ENCODE measurements at places on chromosomes 16 and 17. TPM values are rescaled to one million over a fixed set of nuclear protein-coding genes. Genes with fewer than 3 reads are reported as not detected.

NTN3 gene
- 5.1 TPM for total RNA-seq

DPEP3 gene
- total RNA-seq = not detected

FAM20A gene
- total RNA-seq = 0.86 TPM

MSRB1 gene
- 18.7 TPM for total RNA-seq

- no peak overlapping the region for H3K27ac ChIP-seq
- no peaks in the 10 kb centered on the region for H3K4me1 ChIP-seq
- no peaks in the 10 kb centered on the region for H3K36me3 ChIP-seq
- H3K27me3 ChIP-seq = no peaks in the 10 kb centered on the region
- H3K4me3 ChIP-seq = no peak overlapping the region
Measured at GRCh38 chr16:68972720-68973119, 129.4 kb downstream of the TANGO6 start.

DNA sequence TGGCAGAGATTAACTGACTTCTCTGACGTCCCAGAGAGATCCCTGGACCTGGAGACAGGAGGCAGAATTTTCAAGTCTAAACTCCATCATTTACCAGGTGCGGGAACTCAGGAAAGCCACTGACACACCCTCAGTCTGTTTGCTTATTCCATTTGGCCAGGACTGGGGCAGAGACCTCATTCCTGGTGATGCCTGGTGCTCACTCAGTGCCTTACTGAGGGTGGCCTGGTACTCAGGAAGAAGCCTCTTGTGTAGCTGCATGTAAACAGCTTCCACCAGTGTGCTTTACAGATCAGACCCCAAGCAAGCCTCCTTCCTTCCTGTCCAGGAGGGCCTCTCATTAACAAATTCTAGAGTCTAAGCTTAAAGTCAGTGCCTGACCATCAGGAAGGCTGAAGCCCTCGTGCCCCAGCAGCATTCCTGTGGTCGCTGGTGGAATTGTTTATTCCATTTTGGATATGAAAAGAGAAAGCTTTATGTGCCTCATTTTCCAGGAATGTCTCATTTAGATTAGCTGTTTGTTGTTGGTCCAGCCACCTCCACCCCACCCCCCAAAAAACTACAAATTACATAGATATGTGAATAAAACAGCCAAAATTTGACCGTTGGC lies 236.1 kb upstream of the CDH5 start:
- no peaks in the 10 kb centered on the region for H3K36me3 ChIP-seq
- H3K27me3 ChIP-seq = no peaks in the 10 kb centered on the region
- peak overlapping the region; percentile 96 for H3K27ac ChIP-seq
- H3K4me1 ChIP-seq = peaks cover 58% of the 10 kb centered on the region

DNA sequence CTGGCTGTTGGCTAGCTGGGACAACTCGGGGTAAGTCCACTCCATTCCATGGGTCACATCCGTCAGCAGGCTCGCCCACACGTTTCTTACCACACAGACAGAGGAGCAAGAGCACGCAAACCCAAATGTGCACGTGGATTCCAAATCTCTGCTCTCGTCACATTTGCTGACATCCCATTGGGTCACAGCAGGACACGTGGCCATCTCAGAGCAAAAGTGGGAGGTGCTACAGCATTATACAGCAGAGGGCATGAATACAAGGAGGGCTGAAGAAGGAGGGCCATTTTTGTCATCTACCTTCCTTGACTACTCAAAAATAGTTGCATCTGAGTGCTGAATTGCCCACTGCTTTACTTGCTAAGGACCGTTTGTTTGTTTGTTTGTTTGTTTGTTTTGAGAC lies 84.7 kb downstream of the RBBP6 start:
- H3K4me3 ChIP-seq = no peak overlapping the region
- H3K27ac ChIP-seq = no peak overlapping the region
- H3K36me3 ChIP-seq = no peaks in the 10 kb centered on the region
- H3K27me3 ChIP-seq = no peaks in the 10 kb centered on the region

GRCh38 chr16:11781773-11782172 lies 15.3 kb downstream of the ZC3H7A start:
- peaks cover 34% of the 10 kb centered on the region for H3K4me1 ChIP-seq
- peaks cover 22% of the 10 kb centered on the region for H3K36me3 ChIP-seq
- DNase-seq = peak; percentile 90
- no peaks in the 10 kb centered on the region for H3K27me3 ChIP-seq

DNA sequence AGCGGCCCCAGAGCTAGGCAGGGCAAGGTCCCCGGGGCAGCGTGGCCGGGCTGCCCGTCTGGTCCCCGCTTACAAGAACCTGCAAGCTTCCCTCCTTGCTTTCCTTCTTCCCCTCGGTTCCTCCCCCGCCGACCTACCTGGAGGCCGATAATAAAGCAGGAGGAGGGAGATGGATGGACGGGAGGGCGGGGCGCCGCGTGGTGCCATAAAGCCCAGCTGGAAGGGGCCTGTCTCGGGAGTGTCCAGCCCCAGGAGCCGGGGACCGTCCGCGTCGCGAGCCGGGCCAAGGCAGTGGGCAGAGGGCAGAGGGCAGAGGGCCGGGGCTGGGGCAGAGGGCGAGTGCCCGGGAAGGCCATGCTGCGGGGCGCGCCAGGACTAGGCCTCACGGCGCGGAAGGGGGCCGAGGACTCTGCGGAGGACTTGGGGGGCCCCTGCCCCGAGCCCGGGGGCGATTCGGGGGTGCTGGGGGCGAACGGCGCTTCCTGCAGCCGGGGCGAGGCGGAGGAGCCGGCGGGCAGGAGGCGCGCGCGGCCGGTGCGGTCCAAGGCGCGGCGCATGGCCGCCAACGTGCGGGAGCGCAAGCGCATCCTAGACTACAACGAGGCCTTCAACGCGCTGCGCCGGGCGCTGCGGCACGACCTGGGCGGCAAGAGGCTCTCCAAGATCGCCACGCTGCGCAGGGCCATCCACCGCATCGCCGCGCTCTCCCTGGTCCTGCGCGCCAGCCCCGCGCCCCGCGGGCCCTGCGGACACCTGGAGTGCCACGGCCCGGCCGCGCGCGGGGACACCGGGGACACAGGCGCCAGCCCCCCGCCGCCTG lies at the start of gene BHLHA9:
TSS of gene BHLHA9 (plus strand) at position 235 of the 820 bp plus-strand sequence. CDS start at position 355, 120 bp downstream.
- no peaks in the 10 kb centered on the region for H3K36me3 ChIP-seq
- no peaks in the 10 kb centered on the region for H3K4me1 ChIP-seq
- no peak within 1 kb of the TSS for H3K4me3 ChIP-seq
- H3K27me3 ChIP-seq = no peaks in the 10 kb centered on the region

DNA sequence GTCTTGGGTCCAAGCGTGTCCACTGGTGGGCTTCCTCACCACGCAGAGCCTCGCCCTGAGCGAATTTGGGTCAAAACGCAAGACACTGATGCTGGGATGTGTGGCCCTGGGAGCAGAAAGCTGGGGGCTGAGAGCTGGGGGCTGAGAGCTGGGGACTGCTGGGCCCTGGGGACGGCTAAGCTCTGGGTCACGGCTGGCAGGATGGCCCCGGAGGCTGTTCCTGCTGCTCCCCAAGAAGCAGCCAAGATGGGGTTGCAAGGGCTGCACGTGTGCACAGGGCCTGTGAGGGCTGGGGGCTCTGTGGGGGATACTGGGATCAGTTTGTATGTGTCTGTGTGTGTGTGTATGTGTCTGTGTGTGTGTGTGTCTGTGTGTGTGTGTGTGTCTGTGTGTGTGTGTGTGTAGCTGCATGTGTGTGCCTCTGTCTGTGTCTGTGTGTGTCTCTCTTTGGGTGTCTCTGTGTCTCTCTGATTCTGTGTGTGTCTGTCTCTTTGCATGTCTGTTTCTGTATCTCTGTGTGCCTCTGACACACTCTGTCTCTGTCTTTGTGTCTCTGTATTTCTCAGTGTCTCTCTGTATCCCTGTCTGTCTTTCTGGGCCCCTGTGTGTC lies 38.2 kb upstream of the CIBAR2 start:
- H3K36me3 ChIP-seq = no peaks in the 10 kb centered on the region
- no peaks in the 10 kb centered on the region for H3K27me3 ChIP-seq
- no peak overlapping the region for H3K4me3 ChIP-seq
- peaks cover 65% of the 10 kb centered on the region for H3K4me1 ChIP-seq
- DNase-seq = no peak

DNA sequence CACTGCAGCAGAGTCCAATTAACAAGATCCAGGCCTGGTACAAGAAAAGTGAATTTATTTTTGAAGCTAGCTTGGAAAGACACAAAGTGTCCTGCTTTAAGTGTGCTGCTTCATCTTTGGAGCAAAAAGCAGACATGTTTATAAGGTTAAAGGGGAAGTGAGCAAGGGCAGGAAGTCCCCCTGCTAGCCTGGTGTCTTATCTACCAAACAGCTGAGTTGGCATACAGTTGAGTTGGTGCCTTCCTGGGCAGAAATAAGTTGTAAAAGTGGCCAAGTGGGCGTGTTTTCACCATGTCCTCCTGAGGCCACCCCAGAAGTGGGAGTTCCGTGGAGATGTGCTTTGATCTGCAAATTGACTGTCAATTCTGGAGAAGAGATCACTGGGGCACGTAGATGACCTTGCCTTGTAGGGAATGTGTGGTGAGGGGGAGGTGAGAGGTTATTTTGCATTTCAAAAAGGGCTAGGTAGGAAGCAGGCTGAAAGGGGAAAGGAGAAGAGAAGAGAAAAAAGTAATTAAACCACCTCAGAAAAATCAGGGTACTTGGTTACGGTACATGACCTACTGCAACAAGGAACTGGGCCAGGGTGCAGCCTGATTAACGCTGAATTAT lies 38.3 kb upstream of the HSBP1 start:
- H3K36me3 ChIP-seq = no peaks in the 10 kb centered on the region
- no peaks in the 10 kb centered on the region for H3K27me3 ChIP-seq
- H3K4me1 ChIP-seq = no peaks in the 10 kb centered on the region
- H3K4me3 ChIP-seq = no peak overlapping the region
- no peak for DNase-seq

DNA sequence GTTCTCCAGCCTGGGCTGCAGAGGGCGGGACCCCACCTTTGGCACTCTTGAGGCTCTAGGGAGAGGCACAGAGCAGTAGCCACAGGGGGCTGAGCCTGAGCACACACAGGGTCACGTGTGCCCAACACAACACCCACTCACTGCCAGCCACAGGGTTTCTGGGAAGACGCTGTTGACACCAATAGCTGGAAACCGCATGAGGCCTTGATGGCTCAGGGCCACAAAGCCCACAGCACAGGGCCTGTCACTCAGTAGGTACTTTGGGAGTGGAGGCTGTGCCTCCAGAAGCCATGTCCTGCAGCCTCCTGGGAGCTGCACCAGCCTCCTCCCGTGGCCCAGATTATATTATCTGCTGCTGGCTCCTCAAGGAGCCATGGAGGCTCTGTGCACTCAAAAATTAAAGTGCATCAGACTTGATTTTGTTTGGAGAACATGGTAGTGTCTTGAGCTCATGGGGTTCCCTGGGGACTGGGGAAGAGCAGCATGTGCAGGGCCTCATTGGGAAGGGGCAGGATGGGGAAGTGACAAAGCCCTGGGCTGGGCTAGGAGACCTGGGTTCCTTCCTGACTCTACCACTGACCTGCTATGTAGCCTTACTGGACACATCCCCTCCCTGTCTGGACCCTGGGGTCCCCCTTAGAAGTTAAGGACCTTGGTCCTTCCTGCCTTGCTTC lies 12.5 kb upstream of the SREBF1 start:
- no peak overlapping the region for H3K4me3 ChIP-seq
- peaks cover 23% of the 10 kb centered on the region for H3K4me1 ChIP-seq
- no peaks in the 10 kb centered on the region for H3K36me3 ChIP-seq

DNA sequence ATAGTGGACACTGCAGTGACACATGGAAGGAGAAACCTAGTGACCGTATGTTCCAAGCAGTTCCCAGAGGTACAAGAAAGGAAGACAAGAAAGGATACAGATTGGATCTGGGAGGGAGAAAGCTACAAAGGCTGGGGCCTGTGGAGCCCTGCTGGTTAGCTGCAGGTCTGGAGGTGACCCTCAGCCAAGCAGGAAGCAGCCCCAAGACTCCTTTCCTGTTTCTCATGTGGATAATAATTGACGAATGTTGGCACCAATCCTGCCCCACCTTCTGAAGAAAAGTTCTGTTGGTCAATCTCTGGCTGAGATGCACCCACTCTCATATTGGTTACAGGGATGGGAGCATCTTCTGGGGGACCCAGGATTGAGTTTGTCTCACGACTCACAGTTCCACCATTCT lies 99.8 kb downstream of the SHISA6 start:
- H3K27me3 ChIP-seq = no peaks in the 10 kb centered on the region
- H3K36me3 ChIP-seq = no peaks in the 10 kb centered on the region
- no peak for DNase-seq
- no peak overlapping the region for H3K4me3 ChIP-seq
- no peaks in the 10 kb centered on the region for H3K4me1 ChIP-seq

DNA sequence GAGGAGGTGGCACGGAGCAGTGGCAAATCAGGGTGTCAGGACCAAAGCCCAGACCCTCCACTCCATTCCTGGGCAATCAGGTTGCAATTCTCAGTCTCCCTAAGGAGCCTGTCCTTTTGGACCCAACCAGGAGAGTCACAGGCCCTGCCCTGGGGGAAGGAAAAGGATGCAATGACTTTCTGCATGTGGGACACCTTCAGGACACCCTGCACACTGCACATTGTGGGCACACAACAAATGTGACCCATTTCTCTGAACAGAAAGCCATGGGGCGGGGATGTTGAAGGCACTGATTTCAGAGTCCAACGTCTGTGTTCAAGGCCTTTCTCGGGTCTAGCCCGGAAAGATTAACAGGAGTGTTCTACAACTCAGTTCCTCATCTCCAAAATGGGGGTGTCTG lies 286.2 kb upstream of the FOXF1 start:
- no peaks in the 10 kb centered on the region for H3K27me3 ChIP-seq
- H3K4me3 ChIP-seq = no peak overlapping the region
- H3K4me1 ChIP-seq = peaks cover 15% of the 10 kb centered on the region
- no peaks in the 10 kb centered on the region for H3K36me3 ChIP-seq
- H3K27ac ChIP-seq = no peak overlapping the region

- peaks cover 4% of the 10 kb centered on the region for H3K27me3 ChIP-seq
- no peak overlapping the region for H3K4me3 ChIP-seq
- no peak overlapping the region for H3K27ac ChIP-seq
- no peak for DNase-seq
- H3K36me3 ChIP-seq = no peaks in the 10 kb centered on the region
Measured at GRCh38 chr17:74150428-74151025, 53.0 kb upstream of the RPL38 start.

- no peak overlapping the region for H3K27ac ChIP-seq
- no peaks in the 10 kb centered on the region for H3K4me1 ChIP-seq
- H3K27me3 ChIP-seq = peaks cover 5% of the 10 kb centered on the region
- H3K36me3 ChIP-seq = no peaks in the 10 kb centered on the region
- DNase-seq = no peak
Measured at GRCh38 chr17:34578656-34579016, 746 bp upstream of the TMEM132E start.

DNA sequence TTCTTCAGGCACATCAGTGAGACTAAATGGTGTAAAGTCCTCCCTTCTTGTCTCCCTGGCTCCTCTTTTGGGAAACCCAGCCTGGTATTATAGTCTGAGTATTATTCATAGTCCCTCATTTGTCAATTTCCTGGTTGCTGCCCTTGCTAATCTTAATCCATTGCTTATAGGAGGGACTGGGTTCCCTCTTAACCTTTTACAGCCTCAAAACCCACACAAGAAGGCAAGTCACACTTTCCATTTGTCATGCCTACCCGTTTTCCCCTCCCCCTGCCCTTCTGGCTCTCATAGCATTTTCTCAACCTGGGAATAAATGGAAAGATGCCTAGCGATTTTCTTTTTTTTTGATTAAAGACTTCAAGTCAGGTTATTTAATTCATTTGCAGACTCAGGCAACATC lies 124.8 kb downstream of the MAP2K6 start:
- H3K4me3 ChIP-seq = no peak overlapping the region
- no peaks in the 10 kb centered on the region for H3K36me3 ChIP-seq
- no peak overlapping the region for H3K27ac ChIP-seq

- peaks cover 41% of the 10 kb centered on the region for H3K36me3 ChIP-seq
- no peak for DNase-seq
Measured at GRCh38 chr17:61942085-61942484, 14.3 kb upstream of the INTS2 start.

- DNase-seq = no peak
- H3K27ac ChIP-seq = peak overlapping the region; percentile 80
- no peak overlapping the region for H3K4me3 ChIP-seq
Measured at GRCh38 chr16:66381585-66382170, 15.2 kb downstream of the CDH5 start.
